ENCODE measurements at places on chromosomes 2 and 18. TPM values are rescaled to one million over a fixed set of nuclear protein-coding genes. Genes with fewer than 3 reads are reported as not detected.

Gene HOXD9
- 3.4 TPM for total RNA-seq

GRCh38 chr2:61677942-61678341 lies 139.8 kb upstream of the XPO1 start:
- DNase-seq = no peak

GRCh38 chr2:95314598-95314963 lies 17.4 kb downstream of the KCNIP3 start:
- DNase-seq = no peak

- DNase-seq = no peak
Measured at GRCh38 chr2:7555260-7555659, 638.0 kb downstream of the RNF144A start.

Gene MYO7B
- total RNA-seq = not detected

DNA sequence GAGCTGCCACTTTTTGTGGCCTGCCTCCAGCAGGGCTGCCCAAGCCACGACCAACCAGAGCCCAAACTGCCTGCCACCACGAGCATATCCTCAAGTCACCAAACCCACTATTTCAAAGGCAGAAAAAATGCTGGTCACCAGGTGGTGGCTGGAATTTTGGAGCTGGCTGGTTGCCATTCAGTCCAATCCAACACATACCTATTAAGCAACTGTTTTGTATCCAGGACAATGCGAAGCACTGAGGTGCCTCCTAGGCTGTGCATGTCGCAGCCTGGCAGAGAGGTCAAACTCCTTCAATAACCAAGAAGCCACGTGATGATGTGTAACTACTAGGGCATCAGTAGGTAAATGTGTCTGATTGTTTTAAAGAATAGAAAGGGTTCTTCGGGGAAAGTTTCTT lies 108.3 kb upstream of the PPP1CB start:
- DNase-seq = no peak

Gene COPS7B
- total RNA-seq = 23.2 TPM

Gene LYPD6B
- total RNA-seq = 3.1 TPM

- no peak for DNase-seq
Measured at GRCh38 chr18:56647951-56648893, 2.9 kb upstream of the WDR7 start.

Gene LINC00305
- not detected for total RNA-seq

GRCh38 chr18:57446322-57446721 lies 11.1 kb downstream of the ONECUT2 start:
- no peak for DNase-seq

GRCh38 chr18:44838971-44839666 lies 158.4 kb downstream of the SETBP1 start:
- DNase-seq = peak; percentile 12

Gene CNRIP1
- 0.61 TPM for total RNA-seq

DNA sequence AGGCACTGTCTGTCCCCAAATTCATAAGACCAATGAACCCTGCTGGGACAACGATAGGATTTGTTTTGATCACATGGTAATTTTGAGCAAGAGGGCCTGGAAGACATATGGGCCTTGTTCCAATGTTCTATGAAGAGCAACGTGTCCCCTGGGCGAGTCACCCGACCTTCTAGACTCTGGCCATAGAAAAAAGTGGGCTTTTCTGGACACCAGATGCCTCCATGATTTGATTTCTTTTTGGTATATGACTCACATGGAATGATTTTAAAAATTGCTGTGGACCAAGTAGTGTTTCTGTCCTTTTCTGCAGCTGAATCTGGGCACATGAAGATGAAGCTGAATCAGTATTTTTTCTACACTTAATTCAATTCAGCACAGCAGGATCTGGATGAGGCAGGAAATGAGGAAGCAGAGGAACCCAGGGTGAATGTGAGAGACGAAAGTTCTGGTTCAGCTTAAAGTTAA lies 104.9 kb downstream of the CDC42EP3 start:
- DNase-seq = no peak

Gene GALNT5
- 8.5 TPM for total RNA-seq

Gene CIB4
- total RNA-seq = not detected

GRCh38 chr2:112136096-112136495 lies 2.1 kb upstream of the FBLN7 start:
- DNase-seq = no peak

Gene MATN3
- total RNA-seq = 0.92 TPM

DNA sequence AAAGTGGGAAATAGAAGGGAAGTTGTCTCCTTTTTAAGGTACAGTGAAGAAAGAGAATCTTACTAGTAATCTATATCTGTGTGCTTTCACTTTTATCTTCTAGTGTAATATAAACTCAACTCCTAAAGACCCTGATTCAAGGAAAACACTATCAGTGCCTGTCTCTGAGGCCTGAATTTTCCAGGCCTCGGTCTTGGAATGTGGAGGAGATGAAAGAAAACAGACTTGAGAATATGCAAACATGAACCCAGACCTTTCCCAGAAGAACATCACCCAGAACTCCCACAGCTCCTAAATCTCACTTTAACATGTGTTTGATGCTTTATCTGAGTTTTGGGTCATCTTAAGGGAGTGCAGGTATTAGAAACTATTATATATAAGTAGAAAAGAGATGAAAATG lies 51.8 kb downstream of the EPB41L5 start:
- DNase-seq = no peak

- no peak for DNase-seq
Measured at GRCh38 chr18:7735626-7736175, 168.6 kb downstream of the PTPRM start.

Gene GTF3C2
- 56.9 TPM for total RNA-seq

Gene CYRIA
- 2.3 TPM for total RNA-seq

Gene RNF125
- total RNA-seq = 10.7 TPM

DNA sequence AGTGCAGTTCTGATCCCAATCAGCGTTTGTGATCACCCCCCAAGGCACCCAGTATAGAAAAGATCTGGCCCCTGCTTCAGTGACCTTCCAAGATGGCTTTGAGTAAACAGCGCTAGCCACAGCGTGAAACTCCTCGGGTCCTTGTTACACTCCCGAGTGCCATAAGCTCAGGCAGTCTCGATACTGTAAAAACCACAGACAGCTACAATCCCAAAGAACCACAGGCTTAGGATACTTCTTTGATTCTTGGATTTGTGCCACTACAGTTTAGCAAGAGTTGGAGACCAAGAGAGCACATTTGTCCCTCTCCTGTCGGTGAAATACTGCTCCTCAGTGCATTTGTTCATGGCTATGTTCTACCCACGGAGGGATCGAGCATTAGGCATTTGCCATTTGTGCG lies 352.5 kb upstream of the ZNF521 start:
- no peak for DNase-seq

GRCh38 chr2:160279813-160280465 lies 79.9 kb upstream of the ITGB6 start:
- DNase-seq = no peak

DNA sequence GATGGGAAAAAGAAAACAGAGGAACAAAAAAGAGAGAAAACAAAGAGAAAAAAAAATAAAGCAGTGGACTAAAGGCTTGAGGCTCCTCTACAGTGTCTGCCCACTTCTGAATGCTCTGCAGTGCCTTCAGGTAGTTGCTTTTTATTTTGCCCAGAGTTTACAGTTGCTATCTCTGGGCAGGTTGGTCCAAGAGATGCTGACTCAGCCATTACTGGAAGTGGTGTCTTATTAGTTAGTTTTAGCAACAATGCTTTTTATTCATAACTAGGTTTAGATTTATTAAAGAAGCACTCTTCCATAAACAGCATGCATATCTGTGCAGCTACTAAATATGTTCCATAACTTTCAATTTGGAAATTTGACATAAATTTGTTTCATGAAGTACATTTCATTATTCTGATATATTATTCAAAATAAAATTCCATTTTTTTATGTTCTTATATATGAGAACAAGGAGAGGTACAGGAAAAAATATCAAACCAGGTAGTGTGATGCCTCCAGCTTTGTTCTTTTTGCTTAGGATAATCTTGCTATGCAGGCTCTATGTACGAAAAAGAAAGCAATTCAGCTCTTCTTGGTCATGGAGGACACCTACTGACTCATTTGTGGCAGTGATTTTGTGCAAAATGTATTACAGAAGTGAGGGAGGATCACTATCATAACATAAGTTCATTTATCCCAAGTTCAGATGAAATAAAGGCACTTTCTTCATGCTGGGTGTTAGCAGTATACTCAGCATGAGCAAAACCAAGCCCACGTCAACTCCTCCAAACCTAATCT lies 69.5 kb downstream of the RPIA start:
- DNase-seq = no peak

- no peak for DNase-seq
Measured at GRCh38 chr2:109211315-109211714, 82.3 kb downstream of the SH3RF3 start.
